Ecto neural progenitor cell (in vitro differentiated cells): ENCODE measurements at places on chromosomes 16 and 17.

DNA sequence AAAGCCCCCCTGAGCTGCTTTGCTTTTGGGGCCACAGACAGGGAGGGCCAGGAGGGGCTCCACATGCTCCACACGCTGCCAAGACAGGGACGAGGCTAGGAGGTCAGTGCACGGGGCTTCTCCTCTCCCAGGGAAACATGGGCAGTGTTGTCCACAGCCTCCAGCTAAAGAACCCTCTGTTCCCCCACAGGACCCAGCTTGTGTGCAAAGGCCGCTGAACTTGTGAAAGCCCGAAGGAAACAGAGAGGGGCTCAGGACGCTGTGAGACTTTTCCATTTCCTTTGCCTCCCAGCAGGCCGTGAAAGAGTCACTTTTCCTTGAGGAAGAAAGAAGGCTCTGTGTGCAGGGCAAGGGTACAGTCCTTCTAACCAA, 9.7 kb downstream of the CDRT4 start:
- no peak for DNase-seq

- peak; percentile 9 for DNase-seq
These were observed 153.9 kb upstream of the CES5A start for GRCh38 chr16:56029026-56029425.

- DNase-seq = no peak
These were observed 31.5 kb downstream of the PIPOX start for GRCh38 chr17:29074488-29074887.

- DNase-seq = no peak
These were observed 155.9 kb upstream of the IRX5 start for GRCh38 chr16:54774768-54775167.

GRCh38 chr16:23848958-23849357, 13.2 kb downstream of the PRKCB start:
- no peak for DNase-seq

DNA sequence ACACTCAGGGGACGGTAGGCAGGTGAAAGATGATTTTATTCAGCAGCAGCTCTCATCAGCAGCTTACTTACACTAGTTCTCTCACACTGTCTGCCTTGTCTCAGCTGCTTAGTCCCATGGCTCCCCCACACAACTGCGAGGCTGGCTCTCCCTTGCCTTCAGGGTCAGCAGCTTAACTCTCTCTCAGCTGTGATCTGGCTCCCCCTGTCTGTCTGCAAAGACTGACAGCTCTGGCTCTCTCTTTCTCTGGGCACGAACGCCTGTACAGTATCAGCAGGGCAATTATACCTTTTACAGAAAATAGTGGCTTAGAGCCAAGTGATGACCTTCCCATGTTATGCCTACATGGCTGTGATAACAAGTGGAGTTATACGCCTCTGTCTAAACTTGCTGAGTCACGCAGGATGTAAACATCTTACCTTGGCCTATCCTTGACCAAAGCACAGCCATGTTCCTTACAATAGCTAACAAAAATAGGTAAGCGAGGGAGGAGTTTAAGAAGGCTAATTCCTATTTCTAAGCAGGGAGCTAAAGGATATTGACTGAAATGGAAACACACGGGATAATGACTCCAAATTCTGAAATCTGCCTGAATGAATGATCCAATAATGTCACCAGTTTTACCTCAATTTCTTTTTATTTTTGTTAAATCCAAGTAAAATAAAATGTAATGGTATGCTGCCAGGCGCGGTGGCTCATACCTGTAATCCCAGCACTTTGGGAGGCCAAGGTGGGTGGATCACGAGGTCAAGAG, 1.1 kb upstream of the NDUFAB1 start:
- DNase-seq = peak; percentile 65

GRCh38 chr17:34623856-34624766, 44.7 kb downstream of the TMEM132E start:
- DNase-seq = no peak

DNA sequence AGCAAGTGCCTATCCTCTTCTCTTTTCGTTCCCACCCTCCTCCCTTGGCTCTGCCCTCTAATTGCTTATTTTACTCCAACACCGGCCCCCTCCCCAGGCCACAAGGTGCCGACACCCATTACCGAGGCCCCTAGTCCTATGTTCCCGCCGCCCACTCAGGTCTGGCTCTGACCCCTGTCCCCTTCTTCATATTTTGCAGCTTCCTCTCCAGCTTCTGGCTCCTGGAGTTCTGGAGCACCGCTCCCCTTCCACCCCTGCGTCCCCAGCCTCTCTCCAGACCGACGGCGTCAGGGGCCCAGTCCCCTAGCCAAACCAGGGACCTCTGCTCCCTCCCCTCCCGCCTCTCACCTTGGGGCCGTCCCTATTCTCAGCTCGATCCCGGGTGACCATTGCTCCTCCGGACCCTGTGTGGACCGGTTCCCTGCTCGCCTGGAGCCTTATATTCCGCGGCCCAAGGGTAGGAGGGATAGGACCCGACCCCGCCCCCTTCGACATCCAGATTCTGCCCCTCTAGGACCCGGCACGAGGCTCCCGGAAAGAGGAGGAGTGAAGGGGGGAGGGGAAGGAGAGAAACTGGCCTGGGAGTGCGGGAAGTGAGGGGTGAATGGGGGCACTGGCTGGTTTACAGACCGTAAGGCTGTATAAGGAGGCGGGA, at the start of gene HES7:
Gene HES7, minus strand, starts transcription at position 412 of the 655 bp plus-strand sequence. Its CDS starts 22 bp downstream, at position 390.
- DNase-seq = no peak

DNA sequence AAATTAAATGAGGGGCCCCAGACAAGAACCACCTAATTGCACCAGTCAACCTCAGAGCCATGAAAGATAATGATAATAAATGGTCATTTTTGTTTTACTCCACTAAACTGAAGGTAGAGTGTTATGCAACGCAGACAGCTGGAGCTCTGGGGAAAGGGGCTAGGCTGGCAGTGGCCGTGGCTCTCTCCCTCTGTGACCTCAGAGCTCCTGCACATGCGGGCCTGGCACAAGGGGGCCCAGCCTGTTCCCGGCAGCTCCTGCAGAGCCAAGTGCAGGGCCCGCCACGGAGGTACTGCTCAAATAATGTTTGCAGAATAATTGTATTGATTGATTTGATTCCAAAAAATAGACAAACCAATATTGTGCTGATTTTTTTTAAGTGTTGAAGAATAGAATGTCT, 109.5 kb downstream of the SALL1 start:
- DNase-seq = no peak

GRCh38 chr17:7222093-7222971, 2.6 kb downstream of the ACADVL start:
- no peak for DNase-seq

DNA sequence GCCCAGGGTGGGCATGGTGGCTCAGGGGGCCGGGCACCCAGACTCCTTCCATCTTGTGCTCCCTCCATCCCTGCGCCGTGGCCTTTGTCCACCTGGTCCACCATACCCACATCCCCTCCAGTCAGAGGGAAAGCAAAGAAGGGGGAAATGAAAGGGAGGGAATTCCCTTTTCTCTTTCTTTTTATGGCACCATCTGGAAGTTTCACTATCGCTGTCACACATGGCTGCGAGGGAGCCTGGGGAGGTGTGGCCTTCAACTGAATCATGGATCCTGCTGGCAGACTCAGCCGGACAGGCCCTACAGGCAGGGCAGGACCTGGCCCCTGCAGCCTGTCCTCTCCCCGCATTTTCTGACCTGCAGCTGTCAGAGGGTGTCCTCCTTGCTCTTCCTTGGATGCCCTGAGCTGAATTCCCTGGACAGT, 6.2 kb downstream of the SLC12A3 start:
- DNase-seq = no peak

DNA sequence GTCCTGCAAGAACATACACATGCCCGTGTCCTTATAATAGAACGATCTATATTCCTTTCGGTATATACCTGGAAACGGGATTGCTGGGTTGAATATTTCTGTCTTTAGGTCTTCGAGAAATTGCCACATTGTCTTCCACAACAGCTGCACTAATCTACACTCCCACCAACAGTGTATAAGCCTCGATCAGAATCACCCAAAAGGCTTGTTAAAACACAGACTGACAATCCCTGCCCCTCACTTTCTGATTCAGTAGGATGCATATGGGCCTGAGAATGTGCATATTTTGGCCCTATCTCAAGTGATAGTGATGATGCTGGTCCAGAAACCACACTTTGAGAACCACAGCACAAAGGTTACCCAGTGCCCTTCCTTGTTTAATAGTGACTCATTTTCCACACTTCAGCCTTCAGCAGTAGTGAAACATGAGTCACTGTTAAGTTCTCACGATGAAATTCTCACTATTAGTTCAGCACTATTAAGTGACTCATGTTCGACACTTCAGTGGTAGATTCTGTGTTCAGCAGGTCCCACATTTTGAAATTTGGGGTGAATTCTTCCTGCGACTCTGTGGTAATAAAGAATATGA, 215.6 kb downstream of the GRIN2A start:
- DNase-seq = no peak

- DNase-seq = no peak
These were observed 52.1 kb downstream of the CDH11 start for GRCh38 chr16:65069766-65070165.

DNA sequence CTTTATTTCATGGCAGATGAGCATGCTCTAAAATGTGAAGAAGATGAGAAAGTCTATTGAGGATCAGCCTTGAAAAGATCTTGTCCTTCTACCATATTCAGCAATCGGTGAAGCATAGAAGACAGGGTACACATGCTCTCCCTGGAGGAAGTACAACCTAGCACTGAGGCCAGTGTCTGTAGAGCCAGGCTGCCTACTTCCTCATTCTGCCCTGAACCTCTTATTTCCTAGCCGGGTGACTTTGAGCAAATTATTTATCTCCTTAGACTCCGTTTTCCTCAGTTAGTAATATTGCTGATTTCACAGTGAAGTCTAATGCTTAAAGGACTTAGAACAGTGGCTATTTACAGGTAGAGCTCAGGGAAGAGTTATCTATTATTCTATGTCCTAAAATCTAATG, 58.4 kb downstream of the TMEM100 start:
- no peak for DNase-seq

DNA sequence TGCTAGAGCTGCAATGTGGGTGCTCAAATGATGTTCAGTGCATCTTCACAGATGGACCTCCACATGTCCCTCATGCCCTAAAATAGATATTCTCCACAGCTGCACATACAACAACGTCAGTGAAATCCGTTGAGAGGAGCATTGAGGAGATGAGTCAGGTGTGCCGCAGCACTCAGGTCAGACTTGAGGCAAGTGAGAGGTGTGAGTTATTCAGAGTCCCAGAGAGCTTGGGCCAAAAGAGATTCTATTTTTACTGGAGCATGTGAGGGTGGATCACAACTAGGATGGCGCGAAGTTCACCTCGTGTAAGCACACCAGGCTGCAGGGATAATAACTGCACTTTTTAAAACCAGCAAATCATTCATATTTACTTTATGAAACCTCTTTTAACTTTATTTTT, 645.3 kb downstream of the MAF start:
- DNase-seq = no peak

DNA sequence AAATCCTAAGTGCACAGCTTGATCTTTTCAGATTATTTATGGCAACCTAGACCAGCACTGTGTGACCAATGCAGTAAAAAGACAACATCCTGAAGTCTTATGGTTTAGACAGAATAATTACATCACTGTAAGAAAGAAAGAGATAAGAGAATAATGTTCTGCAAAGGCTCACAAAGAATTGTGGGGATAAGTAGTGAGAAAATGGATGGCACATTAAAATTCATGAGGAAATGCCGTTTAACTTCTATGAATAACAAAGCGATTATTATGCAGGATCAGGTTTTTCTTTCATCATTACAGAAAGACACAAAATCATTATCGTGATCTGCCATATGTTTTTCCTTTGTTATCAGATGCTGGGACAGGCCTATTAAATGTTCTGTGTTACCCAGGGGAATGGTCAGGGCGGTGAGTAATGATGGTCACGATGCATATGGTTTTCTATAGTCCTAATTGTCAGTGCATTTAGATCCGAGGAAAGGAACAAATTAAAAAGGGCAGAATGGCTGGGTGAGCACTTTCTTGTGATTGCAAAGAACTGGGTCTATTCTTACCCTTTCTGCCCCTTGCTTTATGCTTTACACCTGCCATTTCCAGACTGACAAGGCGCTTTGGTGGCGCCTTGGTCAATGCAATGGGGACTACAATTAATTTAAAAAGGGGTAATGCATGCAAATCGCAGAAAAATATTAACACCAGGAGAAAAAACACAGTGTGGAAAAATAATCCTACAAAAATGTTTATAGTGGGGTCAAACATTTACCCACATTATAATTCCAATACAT, 18.1 kb upstream of the DHX40 start:
- DNase-seq = no peak

- no peak for DNase-seq
These were observed 34.7 kb upstream of the KLHDC4 start for GRCh38 chr16:87800497-87800896.

DNA sequence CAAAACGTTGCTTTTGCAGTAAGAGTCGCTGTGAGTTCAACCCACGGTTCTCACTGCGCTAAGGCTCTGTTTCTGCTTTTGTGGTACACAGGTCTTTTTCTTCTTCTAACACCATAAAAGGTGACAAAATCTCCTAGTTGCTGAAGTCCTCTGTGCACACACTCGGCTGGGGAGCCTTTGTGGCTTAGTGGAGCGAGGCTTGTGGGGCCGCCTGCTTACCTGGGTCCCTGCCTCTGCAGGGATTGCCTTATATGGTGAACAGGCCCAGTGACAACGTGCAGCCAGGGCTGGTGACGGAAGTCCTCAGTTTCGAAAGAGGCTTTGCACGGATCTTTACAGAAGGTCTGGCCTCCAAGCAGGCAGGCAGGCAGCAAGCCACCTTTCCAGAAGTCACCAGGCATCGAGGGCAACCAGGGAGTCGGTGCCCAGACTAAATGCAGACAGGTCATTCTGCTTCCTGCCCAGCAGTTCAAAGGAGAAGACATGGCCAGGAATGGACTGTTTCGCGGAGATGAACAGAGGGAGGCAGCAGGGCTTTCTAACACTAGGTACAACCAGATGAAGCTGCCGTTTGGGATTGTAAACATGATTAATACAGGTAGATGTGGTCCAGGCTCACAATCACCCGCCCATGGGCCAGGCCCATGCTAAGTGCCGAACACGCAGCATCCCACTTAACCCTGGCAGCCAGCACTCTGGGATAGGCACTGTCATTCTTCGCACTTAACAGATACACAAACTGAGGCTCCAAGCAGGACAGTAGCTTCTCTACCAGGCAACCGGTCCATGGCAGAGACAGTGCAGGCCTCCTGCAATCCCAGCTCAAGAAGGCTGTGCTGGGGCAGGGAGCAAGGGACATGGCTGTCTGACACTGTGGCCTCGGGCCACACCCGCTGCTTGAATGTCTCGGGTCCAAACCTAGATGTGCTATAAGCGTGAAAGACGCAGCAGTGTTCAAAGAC, 10.7 kb upstream of the MEAK7 start:
- no peak for DNase-seq

DNA sequence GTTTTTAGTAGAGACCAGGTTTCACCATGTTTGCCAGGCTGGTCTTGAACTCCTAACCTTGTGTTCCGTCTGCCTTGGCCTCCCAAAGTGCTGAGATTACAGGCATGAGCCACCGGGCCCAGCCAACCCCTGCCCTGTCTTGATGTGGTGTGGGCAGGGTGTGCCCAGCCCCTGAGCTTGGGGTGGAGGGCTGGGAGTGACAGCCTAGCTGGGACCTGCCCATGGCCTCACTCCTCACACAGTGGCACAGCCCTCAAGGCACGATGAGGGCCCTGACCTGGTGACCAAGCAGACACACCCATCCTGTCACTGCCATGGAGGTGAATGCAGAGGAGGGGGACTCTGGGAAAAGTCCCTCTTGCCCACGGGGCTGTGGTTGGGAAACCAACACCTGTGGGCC, 3.0 kb downstream of the IL32 start:
- DNase-seq = no peak

GRCh38 chr17:74429604-74430384, 2.1 kb upstream of the GPRC5C start:
- peak; percentile 57 for DNase-seq

- no peak for DNase-seq
These were observed 67.0 kb downstream of the TUBD1 start for GRCh38 chr17:59825533-59826322.

- no peak for DNase-seq
These were observed 34.0 kb downstream of the DGKE start for GRCh38 chr17:56867948-56868376.
